ENCODE measurements at places on chromosomes 7 and 10.

- DNase-seq, result no peak
These were observed 8.4 kb downstream of the EIF4H start for GRCh38 chr7:74182453-74183090.

- peak; percentile 53 for DNase-seq
These were observed 296.5 kb upstream of the PITRM1 start for GRCh38 chr10:3468919-3469638.

- no peak for DNase-seq
These were observed 32.2 kb upstream of the EXOC6 start for GRCh38 chr10:92816091-92816531.

DNA sequence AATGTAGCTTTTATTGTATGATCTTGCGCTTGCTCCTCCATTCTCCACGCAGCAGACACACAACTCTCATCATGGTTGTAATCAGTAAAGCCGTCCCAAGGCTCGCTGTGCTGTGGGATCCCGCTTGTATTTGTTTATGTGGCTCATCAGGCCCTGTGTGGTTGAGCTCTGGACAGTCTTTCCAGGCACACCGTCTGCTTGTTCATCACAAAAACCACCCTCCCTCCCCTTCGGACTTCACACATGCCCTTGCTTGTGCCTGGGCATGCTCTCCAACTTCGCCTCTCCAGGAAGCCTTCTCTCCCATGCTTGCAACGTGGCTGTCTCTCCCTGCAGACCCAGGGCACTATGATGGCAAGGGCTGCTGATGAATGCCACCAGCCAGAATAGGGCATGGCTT, 62.4 kb downstream of the HK1 start:
- DNase-seq, result no peak

DNA sequence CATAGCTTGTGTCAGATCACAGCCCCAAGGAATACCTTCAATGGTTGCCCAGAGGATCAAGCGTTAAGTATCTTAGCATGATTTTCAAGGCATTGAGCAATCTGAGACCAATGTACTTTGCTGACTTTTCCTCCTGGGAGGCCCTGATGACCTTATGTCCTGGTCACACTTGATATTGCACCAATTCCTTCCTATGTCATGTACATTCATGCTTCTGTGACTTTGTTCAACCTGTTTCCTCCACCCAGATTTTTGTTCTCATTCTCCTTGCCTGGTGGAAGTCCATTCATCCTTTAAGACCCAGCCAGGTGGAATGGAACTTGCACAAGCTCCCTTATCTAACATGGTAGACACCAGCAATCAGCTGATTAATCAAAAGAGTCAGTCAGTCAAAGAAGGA, 160.8 kb downstream of the PFKFB3 start:
- no peak for DNase-seq

- no peak for DNase-seq
These were observed 10.0 kb upstream of the STAMBPL1 start for GRCh38 chr10:88870089-88870488.

- peak; percentile 7 for DNase-seq
These were observed 5.2 kb upstream of the MYH16 start for GRCh38 chr7:99267481-99267840.

Measured in HS-27A (cell line).